NCI-H460 (cell line): ENCODE measurements at places on chromosomes 1 and 21. TPM values are rescaled to one million over a fixed set of nuclear protein-coding genes. Genes with fewer than 3 reads are reported as not detected.

The AZIN2 gene
- 1.6 and 2.4 TPM in 2 replicates for total RNA-seq

The LDLRAD1 gene
- total RNA-seq = 0.52 TPM in 1 of 2 replicates, not detected in the other

The AADACL3 gene
- total RNA-seq = 0.05 TPM in 1 of 2 replicates, not detected in the other

The MRPL55 gene
- total RNA-seq = 71.2 and 91.6 TPM in 2 replicates

The SH2D5 gene
- 0.87 and 0.92 TPM in 2 replicates for total RNA-seq

The KPRP gene
- total RNA-seq = not detected in 2 replicates

The SPRR2F gene
- total RNA-seq = not detected in 2 replicates

The KIAA1614 gene
- total RNA-seq = 0.02 and 0.20 TPM in 2 replicates

DNA sequence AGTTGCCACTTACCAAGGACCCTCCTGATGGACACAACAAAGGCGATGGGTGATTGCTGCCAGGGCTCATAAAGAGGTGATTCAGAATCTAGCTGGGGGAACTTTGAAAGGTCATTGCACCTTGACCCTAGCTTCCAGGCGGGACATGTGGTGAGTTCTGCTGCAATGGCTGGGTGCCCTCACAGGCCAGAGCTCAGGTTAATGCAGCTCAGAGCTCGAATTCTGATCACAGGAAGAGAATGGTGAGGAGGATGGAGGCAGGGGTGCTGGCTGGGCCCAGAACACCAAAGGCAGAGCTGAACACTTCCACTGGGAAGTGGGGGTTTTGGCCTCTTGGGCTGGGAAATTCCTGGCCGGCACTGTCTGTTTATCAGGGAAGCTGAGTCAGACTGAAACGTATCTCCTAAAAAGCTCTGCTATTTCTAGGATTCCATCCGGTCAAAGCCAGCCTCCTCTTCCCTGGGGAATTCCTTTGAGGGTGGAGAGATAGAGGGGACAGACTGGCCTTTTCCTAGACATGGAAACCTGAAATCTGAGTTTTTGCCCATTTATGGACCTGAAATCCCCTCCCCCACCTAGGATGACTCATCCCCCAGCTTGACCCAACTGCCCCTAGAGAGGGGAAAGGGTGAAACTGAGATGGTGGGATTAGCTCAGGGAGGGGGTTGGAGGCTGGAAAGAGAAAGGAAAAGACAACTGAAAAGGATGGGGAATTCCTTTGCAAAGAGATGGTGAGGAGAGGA, 27.2 kb downstream of the NUAK2 start:
- DNase-seq = peak; percentile 89

GRCh38 chr1:38092256-38092655, 45.7 kb upstream of the POU3F1 start:
- no peak for DNase-seq

DNA sequence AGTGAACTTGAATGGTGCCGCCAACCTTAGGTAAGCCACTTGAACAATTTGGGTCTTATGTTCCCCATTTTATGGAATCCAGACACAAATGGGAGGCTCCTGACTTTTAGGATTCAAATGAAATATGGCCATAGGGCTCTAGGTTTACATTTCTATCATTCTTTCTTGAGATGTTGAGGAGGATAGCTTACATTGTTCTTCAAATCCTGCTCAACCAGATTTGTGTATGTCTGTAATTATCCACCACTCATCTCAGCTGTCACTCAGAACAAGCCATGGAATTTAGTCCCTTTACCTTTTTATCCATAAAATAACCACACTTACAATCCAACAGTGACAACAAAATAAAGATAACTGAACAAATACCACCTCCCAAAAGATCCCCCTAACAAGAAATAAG, 682.9 kb upstream of the PTBP2 start:
- no peak for DNase-seq

DNA sequence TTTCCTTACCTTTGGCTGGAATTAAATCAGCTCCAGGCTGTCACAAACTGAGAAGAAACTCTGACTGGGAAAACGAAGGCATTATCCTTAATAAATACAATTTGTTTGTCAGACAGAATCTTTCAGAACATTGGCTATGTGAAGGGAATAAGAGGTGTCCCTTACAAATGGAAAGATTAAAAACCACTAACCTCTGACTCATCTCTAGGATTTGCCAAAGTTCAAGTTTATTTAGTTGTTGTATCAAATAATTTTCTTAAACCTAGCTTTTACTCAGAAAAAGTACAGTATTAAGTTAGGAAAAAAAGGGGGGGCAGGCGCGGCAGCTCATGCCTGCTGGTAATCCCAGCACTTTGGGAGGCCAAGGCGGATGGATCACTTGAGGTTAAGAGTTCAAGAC, 15.7 kb downstream of the SERTAD4 start:
- no peak for DNase-seq

GRCh38 chr1:20867062-20867461, 80.0 kb upstream of the HP1BP3 start:
- DNase-seq = no peak

DNA sequence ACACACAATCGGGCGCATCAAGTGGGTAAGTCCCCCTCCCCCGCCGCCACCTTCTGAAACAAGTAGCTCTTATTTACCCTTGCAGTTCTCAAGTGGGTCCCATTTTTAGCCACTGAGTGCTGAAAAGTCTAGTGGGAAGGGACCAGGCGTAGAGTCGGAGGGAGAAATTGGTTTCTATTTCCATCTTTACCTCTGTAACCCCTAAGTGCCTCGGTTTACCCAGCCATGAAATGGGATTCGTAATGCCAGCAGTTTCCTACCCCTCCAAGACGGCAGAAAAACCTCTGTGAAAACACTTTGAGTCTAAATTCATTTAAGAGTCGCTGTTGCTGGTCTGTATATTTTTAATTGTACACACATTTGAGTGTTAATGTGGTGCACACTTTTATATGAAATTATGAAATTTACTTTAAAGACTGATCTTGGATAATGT, 928 bp downstream of the TLCD4 start:
- no peak for DNase-seq

- DNase-seq = no peak
Measured at GRCh38 chr1:26360807-26361604, 7.1 kb upstream of the CRYBG2 start.

- DNase-seq = no peak
Measured at GRCh38 chr1:222045786-222046185, 303.9 kb upstream of the DUSP10 start.

DNA sequence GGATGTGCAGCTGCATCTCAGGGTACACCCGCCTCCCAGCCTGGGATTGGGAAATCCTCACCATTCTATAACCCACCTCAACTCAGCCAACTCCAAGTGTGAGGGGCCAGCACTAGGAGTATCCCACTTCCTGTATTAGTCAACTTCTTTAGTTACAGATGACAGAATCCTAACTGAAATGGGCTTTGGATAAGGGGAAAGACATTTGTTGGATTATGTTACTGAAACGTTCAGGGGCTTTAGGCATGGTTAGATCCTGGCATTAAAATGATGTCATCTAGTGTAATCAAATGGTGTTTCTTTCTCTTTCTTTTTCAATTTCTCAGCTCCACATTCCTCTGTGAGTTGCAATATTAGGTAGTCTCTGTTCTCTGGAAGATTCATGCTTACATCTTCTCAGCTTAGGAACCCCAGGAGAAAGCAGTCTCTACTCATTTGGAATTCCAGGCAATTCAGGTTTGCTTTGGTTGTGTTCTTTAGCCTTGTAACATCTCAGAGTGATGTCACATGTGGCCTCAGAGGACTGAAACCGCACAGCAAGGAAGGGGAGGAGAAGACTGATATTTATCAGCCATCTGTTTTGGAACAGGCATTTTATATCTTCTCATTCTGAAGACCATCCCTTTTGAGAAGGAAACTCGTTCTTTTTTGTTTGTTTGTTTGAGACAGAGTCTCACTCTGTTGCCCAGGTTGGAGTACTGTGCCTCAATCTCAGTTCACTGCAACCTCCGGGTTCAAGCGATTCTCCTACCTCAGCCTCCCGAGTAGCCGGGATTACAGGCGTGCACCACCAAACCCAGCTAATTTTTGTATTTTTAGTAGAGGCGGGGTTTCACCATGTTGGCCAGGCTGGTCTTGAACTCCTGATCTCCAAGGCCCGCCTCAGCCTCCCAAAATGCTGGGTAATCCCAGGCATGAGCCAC, 18.9 kb upstream of the TMEM54 start:
- no peak for DNase-seq

GRCh38 chr1:6003568-6004411, 11.6 kb upstream of the NPHP4 start:
- DNase-seq = no peak

GRCh38 chr1:90728502-90729287, 11.6 kb upstream of the BARHL2 start:
- DNase-seq = no peak

- no peak for DNase-seq
Measured at GRCh38 chr1:2087766-2088165, 37.6 kb downstream of the PRKCZ start.

DNA sequence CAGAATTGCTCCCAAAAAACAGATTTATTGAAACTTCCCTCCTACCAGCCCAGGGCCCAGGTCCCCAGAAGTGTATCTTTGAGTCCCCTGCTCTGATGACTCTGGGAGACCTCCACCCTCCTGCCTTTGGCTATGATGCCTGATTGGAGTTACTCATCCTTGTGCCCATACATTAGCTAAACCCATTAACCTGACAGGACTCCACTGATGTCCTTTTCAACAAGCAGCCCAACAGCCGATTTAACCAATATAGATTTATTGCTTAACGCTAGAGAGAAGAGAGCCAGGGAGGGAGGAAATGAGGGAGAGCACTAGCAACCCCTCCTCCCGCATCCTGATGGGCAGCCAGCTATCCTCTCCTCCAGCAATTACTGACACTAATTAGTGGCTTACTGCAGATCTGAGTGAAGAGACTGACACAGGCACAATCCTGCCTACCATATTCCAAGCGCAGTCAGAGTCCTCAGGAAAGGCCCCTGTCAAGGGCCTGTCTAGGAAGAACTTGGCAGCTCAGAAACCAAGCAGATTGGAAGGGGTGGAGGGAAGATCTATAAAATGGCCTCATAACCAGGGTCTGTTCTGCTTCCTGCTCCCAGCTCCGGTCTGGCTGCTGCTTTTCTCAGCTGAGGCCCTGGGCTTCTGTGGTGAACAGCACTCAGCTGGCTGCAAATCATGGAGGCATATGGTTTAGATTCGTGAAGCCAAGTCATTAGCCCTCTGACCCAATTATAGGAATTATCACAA, 484.5 kb upstream of the DAB1 start:
- no peak for DNase-seq

- peak; percentile 30 for DNase-seq
Measured at GRCh38 chr1:36342426-36343185, 19.2 kb upstream of the EVA1B start.

- no peak for DNase-seq
Measured at GRCh38 chr1:114702737-114703136, 7.4 kb upstream of the AMPD1 start.

DNA sequence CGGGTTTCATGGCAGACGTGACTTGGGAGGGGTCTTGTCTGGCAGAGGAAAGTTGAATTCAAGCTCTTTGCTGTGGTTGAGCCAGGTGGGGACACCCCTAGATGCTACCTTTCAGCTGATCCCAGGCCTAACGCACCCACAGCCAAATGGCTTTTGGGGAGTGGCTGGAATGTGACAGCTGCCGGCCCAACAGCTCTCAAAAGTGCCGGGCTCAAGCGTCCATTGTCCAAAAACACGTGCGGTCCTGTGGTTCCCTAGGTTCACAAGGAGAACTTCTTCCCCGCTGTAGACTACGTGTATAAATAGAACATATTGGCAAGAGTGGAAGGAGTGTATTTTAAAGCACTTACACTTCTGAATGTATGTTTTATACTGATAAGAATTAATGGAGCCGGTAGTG, 87.1 kb upstream of the ARHGEF16 start:
- DNase-seq = no peak

DNA sequence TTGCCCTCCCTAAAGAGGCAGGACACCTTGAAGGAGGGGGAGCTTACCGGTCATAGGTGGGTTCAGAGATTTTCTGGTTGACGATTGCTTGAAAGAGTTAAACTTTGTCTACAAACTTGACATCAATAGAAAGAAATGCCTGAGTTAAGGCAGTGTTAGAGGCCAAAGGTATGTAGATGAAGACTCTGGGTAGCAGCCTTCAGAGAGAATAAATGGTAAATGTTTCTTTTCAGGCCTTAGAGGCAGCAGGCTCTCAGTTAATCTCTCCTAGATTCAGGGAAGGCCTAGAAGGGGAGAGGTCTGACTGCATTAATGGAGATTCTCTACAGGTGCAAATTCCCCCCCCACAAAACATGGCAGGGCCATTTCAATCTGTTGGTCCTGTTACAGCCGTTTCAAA, 27.7 kb downstream of the MX1 start:
- DNase-seq = no peak

GRCh38 chr1:113928187-113928930, 765 bp upstream of the HIPK1 start:
- DNase-seq = no peak

DNA sequence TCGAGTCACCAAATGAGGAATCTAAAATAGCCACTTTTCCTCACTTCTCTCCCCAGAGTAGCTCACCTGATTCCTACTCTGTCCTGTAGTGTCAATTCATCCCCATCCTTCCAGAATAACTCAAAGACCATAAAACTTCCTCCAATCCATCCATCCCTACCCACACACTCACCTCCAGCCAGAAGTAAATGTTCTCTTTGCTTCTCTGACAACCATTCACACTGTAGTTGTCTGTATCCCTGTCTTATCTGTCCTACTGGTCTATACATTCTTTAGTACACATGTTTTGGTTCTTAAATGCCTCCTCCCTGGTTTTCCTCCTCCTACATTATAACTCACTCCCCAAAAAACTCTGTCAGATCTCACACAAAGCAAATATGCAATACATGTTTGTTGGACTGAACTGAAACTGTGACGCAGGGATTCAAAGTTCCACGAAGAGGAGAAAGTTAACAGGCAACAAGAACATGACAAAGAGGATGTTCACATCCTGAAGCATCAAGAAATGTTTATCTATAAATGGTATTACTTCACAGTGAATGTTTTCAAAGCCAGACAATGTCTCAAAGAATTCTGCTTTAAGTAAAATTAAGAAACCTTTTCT, 11.0 kb downstream of the TP53BP2 start:
- DNase-seq = no peak

DNA sequence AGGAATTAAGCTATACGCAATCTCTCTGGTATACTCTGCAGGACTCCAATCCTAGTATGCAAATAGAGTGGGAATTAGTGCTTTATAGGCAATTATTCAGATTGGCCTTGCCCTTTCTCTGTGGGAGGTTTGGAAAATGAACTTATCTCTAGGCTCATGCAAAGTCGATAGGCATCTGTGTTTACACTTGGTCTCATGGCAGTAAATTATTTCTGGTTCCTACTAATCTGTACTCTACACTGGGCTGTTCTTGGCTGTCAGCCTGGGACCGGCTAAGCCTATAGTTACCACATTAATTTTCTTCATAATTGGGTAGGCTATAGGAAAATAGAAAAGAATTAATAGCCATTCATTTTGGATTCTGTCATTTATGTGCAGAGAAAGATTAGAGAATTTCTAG, 544.6 kb downstream of the AMY1C start:
- DNase-seq = no peak

- no peak for DNase-seq
Measured at GRCh38 chr1:18419113-18419844, 61.5 kb upstream of the KLHDC7A start.

DNA sequence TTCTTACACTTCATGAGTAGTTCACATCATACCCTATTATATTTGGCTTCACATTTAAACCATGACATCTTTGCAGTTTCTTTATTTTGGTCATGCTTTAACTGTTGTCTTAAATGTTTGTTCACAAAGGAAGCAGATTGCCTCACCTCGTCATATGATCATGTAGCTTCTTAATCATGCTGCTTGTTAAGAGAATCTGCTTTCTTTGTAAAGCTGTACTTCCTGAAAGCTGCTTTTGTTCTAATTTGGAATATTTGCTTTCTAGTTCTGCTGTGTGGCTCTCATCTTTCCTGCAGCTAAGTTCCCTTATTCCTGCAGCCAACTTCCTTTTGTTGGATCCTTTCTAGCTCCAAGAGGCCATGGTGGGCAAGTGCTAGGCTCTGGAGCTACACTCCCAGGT, 62.9 kb upstream of the SIM2 start:
- no peak for DNase-seq

GRCh38 chr1:80987106-80987505, 813.6 kb upstream of the ADGRL2 start:
- no peak for DNase-seq
